ENCODE measurements at places on chromosomes 1 and 21.

GRCh38 chr1:178724728-178725465 is at the start of gene RALGPS2:
Gene RALGPS2 (plus strand): TSS chr1:178725244. CDS start chr1:178776765, 51,521 bp downstream.
- DNase-seq = peak; percentile 79

DNA sequence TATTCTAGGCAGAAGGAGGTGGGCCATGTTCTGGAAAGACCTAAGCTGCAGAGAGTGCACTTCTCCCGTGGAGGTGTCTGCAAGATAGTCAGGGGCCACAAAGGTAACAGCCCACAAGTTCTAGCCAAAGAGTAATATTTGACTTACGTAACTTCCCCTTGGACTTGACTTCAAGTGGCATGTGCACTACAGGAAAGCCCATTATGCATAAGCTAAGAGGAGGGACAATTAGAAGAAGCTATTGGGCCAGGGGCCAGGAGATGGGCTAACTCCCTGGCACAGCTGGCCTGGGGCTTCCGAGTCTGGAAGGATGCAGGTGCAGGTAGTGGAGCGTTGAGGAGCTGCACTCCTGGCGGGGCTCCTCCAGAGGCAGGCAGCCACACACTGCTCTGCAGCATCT is 58.3 kb downstream of the ERG start:
- DNase-seq = no peak

DNA sequence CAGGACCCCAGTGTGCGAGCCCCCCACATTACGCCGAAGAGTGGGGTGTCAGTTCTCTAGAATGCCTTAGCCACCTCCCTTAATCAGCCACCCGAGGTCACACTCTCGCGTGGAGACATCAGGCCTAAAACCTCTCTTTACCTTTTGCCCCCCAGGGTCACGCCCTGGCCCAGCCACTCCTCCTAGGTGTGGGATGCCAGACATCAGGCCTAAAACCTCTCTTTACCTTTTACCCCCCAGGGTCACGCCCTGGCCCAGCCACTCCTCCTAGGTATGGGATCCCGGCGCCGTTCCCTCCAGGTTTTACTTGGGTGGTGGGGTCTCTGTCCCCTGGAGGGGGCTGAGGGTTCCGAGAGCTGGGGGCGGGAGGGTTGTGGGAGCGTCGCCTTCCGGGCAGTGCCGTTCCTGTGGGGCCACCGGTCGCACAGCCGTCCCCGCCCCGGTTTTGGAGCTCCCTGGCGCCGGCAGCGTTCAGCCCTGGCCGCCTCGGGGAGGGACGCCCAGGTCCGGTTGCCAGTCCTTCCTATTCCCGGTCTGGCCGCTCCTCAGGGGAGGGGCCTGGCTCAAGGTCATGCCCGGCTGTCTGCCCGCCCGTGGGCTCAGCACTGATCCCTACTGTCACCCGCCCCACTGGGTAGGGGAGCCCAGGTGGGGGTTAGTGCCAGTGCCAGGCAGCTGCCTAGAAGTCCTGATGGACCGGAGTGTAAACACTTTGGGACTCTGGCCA is 882 bp downstream of the VPS13D start:
- DNase-seq = peak; percentile 26

DNA sequence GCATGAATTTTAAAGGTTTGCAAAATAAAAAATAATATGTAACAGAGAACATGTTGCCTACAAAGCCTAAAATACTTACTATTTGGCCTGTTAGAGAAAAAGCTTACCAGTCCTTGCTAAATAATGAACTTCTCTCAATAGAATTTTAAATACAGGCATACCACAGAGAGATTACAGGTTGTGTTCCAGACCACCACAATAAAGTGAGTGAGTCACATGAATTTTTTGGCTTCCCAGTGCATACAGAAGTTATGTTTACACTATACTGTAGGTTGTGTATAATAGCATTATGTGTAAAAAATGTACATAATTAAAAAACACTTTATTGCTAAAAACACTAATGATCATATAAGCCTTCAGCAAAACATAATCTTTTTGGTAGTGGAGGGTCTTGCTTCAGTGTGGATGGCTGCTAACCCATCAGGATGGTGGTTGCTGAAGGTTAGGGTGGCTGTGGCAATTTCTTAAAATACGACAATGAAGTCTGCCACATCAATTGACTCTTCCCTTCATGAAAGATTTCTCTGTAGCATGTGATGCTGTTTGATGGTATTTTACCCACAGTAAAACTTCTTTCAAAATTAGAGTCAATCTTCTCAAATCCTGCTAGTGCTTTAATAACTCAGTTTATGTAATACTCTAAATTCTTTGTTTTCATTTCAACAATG is 48.6 kb downstream of the SCYL3 start:
- DNase-seq = no peak

DNA sequence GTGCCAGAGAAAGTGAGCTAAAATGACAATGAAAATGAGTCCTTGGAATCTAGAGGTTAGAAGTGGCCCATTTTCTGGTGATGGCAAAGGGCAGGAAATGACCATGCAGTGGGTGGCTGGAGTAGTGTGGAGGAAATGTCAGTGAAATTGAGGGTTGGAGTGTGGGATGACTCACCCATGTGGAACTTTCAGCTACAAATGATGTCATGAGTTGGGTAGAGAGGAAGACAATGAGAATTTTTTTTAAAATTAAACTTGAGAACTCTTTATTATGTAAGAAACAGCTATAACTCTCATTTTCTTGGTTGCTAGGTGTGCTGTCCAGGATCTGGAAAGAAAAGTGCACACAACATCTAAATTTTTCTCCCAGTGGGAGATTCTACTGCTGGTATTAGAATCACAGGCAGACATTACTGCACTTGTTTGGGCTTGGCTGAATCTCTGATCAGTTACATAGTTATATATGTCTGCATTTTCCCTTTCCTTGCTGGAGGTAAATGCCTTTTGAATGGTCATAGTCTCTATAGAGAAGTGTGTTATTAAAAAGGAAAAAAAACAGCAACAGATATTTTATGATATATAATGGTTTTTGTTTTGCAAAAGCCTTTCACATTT is 56.8 kb upstream of the GNG12 start:
- DNase-seq = no peak

DNA sequence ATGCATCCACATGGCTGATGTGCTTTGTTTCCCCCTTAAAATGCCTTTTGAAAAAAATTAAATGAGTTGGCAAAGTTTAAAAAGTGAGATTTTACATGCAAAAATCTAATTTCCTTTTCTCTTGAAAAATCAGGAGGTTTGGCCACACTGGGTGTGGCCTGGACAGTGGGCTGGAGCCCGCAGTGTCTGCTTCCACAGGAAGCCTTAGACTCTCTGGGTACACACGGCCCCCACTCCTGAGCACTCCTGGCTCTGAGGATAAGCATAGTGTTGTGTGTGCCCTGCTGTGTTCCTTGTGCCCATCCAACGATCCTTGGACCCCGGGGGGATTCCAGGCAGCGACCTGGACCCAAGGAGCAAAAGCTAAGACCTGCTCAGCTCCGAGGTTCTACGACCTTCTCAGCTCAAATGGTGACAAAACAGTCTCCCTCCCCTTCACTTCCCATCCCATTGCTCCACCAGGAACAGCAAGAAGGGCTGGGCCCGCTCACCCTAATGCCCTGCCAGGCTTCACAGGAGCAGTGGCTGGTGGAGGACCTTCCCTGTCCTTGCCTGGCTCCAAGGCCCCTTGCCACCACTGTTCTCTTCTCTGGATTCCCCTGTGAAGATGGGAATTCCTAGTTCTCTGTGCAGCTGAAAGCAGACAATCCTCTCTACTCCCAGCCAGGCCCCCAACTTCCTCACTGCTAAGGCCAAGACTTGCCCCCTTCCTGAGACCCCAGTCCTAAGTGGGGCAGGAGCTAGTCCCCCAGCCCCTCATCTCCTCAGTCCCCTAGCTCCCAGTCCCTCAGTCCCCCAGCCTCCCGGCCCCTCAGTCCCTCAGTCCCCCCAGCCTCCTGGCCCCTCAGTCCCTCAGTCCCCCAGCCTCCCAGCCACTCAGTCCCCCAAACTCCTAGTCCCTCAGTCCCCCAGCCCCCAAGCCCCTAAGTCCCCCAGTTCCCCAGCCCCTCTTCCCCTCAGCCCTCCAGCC is 395.8 kb downstream of the PTPRU start:
- DNase-seq = no peak

- DNase-seq = no peak
Measured at GRCh38 chr1:87578464-87578863, 249.8 kb downstream of the LMO4 start.

DNA sequence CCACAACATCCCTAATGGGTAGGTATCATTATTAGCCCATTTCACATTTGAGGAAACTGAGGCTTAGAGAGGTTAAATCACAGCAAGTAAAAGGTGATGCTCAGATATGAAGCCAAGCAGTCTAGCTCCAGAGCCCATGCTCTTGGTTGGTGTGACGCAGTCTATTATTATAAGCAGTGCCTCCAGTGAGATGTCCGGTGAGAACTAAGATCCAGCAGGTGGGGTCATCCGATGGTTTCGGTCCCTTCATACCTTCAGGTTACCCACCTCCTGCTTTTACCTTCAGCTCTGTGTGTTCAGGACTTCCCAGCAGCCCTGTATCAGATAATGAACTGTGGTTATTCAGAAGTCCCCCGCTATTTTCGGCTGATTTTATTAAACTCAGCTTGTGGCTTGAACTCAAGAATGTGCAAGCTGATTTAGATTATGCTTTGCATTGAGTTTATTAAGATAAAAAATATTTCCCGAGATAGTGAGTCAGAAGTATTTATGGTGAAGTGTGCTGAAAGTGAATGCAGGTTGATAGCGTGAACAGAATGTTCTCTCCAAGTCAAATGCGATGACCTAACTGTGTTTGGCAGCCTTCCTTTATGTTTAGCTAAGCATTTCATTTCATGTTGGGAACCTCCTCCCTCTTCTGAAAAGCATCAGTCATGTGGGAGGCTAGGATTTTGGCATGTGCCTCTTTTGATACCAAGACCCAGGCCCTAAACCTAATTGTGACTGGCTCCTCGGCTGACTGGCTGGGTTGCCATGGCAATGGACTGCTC is 160.9 kb upstream of the UBE2U start:
- DNase-seq = peak; percentile 83

- DNase-seq = no peak
Measured at GRCh38 chr1:43987159-43987902, 4.1 kb upstream of the CCDC24 start.

GRCh38 chr1:113534875-113535274 is 144.6 kb downstream of the MAGI3 start:
- no peak for DNase-seq

DNA sequence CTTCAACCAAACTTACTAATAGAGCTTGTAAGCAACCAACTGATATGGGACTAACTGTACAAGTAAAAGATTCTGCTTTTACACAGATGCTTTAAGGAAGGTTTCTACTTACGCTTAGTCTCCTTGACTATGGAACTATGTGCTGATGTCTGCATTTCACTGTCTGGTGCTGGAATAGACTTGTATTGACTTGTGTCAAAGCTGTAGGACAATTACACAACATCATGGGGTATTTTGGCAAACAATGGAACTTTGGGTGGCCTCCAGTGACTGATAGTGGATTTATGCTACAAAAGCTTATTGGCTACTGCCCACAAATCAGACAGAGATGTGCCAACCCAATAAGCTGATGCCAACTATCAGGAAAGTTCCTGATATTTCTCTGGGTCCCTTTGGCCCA is 10.6 kb downstream of the CBR1 start:
- no peak for DNase-seq

GRCh38 chr1:116318897-116319296 is 54.1 kb upstream of the ATP1A1 start:
- DNase-seq = no peak

- DNase-seq = no peak
Measured at GRCh38 chr1:10906866-10907519, 105.5 kb upstream of the TARDBP start.

- no peak for DNase-seq
Measured at GRCh38 chr1:98644510-98644909, 17.0 kb upstream of the SNX7 start.

DNA sequence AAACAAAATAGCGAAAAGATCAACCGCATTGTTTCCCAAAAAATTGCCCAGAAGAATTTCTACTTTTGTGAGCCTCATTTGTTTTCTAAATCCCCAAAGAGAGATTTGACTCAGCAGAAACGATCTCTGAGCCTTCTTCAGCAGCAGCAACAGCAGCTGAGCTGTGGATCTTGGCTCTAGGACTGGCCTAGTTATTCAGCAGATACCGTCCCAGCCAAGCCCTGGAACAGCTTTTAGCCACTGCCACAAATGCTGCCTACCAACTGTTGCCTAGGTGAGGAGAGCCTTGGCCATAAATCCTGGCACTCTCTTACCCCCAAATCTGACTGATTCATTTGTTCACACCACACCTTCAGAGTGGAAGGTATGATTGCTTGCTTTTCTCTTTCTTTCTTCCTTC is 320.1 kb downstream of the TGFB2 start:
- peak; percentile 38 for DNase-seq

DNA sequence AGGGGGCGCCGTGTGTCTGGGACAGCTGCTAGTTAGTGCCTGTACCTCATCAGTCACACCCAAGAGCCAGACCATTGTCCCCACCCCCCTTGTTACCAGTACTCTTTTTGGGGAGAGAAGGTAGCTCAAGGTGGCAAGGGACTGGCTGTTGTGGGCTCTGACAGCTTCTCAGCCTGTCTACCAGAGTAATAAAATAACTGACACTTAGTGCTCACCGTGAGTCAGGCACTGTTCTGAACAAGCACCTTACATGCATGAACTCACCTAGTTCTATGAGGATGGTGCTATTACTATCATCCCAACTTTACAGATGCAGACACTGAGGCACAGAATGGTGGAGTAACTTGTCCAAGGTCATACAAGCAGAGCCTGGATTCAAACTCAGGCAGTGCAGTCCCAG is 34.7 kb downstream of the IER5 start:
- DNase-seq = no peak

DNA sequence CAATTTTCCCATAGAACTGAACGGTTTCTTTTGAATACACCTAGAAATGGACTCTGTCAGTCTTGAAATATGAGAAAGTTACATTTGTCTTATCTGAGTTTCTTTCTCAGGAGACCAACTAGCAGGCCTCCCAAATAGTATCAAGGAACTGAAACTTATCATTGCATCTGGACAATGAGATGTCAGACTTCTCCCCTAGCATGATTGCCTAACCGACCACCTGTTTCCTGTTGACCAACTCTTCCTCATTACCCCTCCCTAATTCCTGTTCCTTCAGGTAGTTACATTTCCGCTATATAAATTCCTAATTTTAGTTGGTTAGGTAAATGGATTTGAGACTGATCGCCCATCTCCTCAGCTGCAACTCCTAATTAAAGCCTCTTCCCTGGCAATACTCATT is 1587.3 kb downstream of the NCAM2 start:
- DNase-seq = no peak

GRCh38 chr1:162070094-162070748 is 730 bp downstream of the NOS1AP start:
- DNase-seq = peak; percentile 45

- DNase-seq = no peak
Measured at GRCh38 chr1:76238094-76238628, 163.6 kb downstream of the ST6GALNAC3 start.

- peak; percentile 26 for DNase-seq
Measured at GRCh38 chr1:230568008-230568407, 74.3 kb upstream of the COG2 start.

GRCh38 chr21:31133243-31133830 is 95.1 kb upstream of the KRTAP19-8 start:
- no peak for DNase-seq

DNA sequence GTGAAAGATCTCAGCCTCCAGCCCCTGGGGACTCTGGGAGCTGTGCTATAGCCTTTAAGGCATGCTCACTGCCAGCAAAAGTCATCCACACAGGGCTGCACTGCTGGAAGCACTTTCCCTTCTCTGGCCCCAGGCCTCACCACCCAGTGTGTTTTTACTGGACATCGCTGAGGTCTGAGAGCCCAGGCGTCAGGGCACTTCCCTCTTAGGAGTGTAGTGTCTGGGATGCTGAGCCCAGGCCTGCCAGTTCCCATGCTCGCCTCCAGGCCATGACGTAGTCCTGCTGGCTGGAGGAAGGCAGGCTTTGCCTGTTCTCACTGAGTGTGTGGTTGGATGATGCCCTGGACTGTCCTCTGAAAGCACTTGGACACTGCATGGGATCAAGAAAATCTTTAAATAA is 101.2 kb downstream of the GDAP2 start:
- DNase-seq = no peak
